ENCODE measurements at places on chromosomes 7 and 10.
A peak's percentile ranks its signal among the peaks of the same experiment; 100 is the strongest.

DNA sequence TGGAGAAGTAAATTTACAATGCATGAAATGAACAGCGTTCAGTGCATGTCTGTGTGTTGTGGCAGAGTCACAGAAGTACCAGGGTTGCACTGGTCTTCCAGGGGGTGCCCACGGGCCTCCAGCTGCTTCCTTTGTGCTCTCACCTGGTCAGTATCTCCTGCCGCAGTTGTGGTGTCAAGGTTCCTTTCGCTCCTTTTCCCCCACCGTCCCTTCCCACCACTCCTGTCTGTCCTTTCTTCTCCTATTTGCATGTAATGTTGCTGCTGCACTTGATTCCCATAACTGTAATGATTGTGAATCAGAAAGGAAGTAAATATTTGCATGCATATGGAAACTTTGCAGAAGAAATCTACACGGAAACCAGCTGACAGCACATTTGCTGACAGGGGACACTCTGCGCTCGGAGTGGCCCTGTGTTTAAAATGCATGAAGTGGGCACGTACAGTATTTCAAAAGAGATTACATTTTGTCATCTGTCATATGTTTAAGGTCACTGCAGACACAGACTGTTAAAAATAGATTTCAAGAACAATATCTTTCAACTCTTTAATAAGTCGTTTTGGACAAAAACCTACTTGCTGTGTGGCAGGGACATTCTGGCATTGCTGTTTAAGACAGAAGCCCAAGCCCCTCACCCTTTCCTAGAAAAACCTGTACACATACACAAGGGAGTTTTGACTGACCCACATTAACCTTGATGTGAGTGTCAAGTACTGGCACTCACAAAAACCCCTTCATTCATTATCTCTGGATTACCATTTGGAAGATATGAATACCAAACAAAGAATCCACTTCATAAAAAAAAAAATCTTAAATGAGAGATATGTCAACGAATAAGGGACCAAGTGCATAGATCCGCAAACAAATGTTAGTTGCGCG is 336.7 kb upstream of the KLF6 start:
- DNase-seq: no peak

DNA sequence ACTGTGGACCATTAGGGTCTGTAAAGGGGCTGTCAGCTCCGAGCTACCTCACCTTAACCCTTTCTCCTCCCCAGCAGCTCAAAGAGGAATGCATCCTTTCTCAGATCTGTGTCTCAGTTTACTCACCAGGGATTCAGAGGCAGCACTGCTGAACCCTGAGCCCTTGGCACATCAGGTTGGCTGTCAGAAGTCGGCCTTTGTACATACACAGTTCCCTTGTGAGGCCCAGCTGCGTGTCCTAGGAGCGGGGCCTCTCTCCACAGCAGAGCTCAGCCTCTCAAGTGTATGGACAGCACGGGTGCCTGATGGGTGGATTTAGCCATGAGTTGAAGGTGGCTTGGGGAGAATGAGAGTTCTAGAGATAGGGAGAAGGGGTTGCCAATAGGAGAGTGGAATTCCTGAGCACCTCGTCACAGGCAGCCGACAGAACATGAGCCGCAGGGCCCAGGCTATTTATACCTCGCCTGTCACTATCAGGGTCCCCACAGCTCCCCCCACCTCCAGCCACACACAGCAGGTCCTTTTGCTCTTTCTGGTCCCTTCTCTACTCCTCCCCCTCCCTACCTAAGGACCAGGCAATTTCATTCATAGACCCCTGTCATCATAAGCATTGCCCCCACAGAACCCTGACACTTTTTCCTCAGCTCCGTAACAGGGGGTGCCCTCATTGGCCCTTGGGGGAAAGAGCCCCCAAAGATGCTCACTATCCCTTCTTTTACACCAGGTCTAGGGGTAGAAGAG is 2.1 kb upstream of the FLNC start:
- no peak for DNase-seq

DNA sequence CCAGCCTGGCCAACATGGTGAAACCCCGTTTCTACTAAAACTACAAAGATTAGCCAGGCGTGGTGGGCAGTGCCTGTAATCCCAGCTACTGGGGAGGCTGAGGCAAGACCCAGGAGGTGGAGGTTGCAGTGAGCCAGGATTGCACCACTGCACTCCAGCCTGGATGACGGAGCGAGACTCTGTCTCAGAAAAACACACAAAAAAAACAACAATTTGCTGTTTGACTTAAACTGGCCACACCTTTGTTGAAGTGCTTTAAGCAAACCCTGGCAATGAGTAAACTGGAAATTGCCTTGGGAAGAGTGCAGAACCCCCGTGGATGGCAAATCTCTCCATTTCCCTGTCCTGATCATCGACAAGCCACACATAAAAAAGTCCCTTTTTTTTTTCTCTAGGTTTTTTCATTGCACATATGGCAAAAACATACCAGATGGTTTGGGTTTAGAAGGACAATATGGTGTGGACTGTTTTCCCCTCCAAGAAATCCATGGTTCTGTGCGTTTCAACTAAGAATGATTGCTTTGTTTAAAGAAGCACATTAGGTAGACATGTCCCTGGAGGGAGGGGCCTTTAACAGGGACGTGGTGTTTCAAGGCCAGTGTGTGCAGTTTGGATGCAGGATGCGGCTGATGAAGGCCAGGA is 76.9 kb downstream of the NRP1 start:
- DNase-seq: no peak

- DNase-seq: peak; percentile 25
Measured at GRCh38 chr7:139915864-139916716, 87.0 kb downstream of the TBXAS1 start.

DNA sequence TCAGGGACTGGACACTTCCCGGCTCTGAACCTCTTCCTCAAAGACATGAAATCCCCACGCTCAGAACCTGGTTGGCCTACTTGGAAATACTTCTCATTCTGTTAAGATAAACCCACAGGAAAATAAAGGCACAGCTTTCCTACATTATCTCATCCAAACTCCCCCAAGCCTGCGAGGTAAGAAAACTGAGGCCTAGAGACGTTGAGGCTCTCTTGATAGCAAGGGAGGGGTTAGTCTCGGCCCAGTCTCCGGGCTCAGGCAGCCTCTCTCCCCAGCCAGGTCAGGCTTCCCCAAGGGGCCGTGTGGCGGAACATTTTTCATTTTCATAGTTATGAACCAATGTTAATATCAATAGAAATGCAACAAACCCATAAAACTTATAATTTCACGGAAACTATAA is 4.6 kb upstream of the EIF3B start:
- DNase-seq: no peak

All from activated T-cell treated with anti-CD3 and anti-CD28 coated beads, Interleukin-2, amount 50 U/mL, for 1 hour (primary cell).